ENCODE measurements at places on chromosomes 1 and 21.

- no peak for DNase-seq
These were observed 20.3 kb downstream of the KCNQ4 start for GRCh38 chr1:40803902-40804301.

DNA sequence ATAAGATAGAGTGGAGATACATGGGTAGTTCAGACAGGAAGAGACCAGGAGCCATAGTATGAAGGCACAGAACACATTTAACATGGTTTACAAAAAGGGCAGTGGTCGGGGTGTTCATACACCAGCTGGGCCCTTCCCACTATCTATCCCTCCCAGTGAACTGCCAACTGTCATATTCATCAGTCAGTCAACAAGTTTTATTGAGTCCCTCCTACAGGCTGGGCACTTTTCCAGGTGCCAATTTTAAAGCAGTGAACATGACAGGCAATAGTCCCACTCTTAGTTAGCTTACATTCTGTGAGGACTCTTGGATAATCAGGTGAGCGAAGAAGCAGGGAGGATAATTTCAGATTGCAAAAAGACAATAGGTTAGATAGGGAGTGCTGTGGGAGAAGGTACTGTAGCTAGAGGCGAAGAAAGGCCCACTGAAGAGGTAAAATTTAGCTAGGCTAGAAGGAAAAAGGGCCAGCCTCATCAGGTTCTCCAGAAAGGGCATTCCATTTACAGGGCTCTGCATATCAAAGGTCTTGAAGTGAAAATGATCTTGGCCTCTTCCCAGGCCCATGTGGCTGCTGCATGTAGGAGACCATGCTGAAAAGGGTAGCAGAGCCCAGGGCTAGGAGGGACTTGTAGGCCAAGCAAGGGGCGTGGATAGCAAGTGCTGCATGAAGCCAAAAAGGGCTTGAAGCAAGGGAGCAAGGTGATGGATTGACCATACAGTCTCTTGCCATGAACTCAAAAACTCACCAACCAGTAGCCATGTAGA, 274.7 kb upstream of the SNX7 start:
- no peak for DNase-seq

DNA sequence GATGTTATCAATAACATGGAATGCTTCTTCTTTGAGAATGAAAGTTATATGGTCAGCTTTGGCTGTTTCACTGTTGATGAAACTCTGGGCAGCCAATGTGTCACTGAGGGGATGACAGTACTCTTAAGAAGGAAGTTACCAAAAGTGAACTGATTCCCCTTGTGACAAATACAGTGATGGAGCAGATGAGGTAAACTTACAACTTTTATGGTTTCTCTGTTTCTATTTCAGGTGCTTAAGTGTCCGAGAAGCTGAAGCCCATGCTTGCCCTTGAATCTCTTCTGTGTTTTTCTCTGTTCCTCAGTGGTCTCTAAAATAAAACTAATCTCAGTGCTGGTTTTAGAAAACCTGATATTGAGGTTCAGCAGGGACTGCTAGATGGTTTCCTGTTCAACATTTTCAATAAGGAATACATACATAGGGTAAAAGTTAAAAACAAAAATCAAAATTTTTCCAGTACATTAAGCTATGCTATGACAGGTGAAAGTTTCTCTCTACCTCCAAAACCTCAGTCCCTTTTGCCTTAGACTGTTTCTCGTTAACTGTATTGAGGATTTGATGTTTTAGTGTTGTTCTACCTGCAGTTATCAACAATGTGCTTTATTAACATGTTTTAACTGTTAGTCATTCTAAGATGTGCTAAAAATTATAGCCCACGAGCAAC, 454.4 kb upstream of the ADGRL4 start:
- no peak for DNase-seq

- DNase-seq, result no peak
These were observed 59.5 kb downstream of the KCNN3 start for GRCh38 chr1:154810571-154810970.

DNA sequence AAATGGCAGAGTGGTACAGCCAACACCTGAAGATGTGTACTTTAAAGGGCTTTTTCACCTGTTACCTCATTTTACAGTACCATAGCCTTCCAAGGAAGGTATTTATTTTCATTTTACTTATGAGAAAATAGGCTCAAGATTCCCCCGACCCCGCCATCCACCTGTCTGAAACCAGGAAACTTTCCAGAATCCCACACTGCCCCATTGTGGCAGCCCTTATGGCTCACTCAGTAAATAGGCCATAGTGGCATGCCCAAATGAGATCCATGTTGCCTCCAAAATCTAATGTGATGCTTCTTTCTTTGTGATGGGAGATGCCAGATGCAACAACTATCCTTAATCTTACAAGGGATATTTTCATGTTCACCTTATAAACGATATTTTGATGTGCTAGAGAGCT, 97.8 kb downstream of the EBNA1BP2 start:
- no peak for DNase-seq
